ENCODE measurements at places on chromosomes 1 and 21.
A peak's percentile ranks its signal among the peaks of the same experiment; 100 is the strongest.

GRCh38 chr1:154154534-154155191, at the start of gene NUP210L:
NUP210L (minus strand) TSS chr1:154155073.
- no peak for DNase-seq

DNA sequence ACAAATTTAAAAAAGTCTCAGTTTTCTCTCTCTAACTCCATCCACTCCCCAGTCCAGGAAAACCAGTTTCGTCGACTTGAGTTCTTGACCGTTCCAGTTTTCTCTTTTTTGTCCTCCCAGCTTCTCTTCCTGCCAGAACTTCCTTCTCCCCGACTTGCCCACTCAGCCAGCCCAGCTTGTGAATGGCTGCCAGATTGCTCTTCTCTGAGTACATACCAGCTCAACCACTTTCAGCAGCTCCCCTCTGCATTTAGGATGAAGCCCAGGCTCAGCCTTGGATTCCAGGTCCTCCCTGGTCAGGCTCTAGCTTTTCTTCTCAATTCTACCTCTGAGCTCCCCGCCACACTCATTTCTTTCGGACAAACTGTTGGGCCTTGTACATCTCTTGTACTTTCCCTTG, 1.4 kb downstream of the DIO1 start:
- no peak for DNase-seq

DNA sequence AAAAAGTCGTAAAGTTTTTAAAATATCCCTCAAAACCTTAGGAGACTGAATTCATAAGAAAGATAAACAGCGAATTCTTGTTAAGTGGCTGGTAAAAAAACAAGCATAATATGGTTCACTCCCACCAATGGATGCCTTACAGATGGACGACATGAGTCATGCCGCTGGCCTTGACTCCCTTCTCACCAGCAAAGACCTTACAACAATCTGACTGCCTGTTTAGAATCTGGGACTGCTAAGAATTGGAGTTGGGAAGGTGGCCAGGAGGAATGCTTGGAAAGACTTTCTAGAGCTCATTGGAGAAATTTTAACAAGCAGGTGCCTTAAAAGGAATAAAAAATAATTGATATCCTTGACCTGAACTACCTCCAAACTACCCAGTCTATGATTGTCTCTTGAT, 206.9 kb upstream of the FMN2 start:
- no peak for DNase-seq

- DNase-seq = no peak
Observed at GRCh38 chr1:156854634-156855033, 4.3 kb downstream of the INSRR start.

- no peak for DNase-seq
Observed at GRCh38 chr1:198497326-198498102, 43.0 kb downstream of the ATP6V1G3 start.

DNA sequence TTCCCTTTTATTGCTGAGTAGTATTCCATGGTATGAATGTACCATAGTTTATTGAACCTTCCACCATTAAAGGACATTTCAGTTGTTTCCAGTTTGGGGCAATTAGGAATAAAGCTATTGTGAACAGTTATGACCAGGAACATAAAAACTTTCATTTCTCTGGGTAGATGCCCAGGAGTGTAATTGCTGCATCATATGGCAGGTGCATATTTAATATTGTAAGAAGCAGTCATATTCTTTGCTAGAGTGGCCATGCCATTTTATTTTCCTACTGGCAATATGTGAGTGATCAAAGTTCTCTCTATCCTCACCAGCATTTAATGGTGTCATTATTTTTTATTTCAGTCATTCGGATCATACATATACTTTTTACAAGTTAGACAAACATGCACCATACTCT, 23.9 kb upstream of the H3-3A start:
- no peak for DNase-seq

DNA sequence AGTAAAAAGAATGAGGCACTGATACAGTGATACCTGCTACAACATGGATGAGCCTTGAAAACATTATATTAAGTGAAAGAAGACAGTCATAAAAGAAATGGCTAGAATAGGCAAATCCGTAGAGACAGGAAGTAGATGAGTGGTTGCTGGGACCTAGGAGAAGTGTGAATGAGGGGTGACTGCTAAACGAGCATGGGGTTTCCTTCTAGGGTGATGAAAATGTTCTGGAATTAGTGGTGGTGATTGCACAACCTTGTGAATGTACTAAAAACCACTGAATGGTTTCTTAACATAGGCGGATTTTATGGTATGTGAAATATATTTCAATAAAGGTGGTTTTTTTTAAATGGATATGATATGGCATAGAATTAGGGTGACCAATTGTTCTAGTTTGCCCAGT, 12.6 kb upstream of the SERINC2 start:
- DNase-seq = no peak

DNA sequence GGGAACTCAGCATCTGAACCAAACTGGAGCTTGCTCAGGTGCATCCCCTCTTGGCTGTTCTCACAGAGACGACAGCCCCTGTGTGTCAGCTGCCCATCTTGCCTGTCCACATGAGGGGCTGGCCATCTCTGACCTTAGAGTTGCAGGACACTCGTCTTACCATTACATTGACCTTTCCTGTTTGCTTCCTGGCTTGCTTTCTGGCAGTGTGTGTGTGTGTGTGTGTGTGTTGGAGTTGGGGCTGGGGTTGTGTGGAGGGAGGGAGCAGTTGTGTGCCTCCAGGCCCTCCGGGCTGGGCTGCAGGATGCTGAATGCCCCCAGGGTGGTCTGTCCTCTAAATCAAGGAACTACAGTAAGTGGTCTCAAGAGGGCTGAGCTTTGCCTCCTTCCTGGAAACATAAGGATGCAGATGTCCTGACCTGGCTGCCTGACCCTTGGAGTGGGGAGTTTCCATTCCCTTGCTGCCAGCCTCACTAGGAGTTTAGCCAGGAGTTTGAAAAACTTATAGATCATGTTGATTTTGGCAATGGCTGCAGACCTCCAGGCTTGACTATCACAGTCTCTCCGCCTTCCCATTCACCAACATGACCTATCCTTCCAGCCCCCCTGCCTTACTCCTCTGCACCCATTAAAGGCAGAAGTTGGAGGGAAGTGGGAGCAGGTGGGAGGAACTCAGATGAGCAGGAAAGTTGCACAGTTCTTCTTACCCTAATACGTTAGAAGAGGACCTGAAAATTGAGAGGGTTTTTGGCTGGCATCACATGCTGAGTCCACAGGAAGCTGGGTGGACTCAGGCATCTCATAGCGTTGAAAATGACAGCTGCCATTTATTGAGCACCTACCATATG, 19.0 kb downstream of the RASSF5 start:
- no peak for DNase-seq

DNA sequence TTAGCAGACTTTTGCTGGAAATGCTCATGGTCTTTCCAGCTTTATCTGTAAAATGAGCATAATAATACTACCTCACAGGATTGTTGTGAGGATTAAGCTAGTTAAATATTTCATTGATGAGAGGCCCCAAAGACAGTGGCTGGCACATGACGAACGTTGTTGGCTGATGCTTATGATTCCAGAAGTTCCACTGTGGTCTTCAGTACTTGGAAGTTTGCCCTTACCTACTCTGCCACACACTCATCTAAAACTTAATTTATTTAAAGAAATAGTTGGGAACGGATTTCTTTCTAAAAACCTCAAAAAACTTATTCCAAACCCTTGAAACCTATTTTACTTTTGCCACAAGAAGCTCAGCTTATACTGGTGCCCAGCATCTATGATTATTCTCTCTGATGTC, 170.7 kb downstream of the DHRS3 start:
- DNase-seq = no peak

GRCh38 chr1:228930479-228930957, 195.2 kb downstream of the RHOU start:
- no peak for DNase-seq

DNA sequence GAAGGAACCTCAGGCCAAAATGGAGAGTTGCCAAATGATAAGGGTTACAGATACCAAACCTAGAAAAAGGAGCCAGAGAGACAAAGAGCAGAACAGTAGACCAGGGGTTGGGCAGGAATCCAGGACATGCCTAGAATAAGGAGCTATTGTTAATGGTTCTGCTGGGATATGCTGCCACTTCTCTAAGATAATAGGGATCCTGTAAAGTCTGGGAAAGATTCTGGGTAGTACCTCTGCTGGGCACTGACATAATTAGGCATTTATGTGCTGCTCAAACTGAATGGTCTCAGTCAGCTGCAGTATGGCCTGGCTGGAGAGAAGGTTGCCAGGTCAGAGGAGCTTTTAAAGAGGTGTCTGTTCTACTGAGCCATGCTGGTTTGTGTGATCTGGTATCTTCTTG, 19.9 kb upstream of the NRIP1 start:
- DNase-seq = no peak

- DNase-seq = no peak
Observed at GRCh38 chr1:61083013-61083806, 849 bp downstream of the NFIA start.

- DNase-seq = no peak
Observed at GRCh38 chr1:189435398-189435797, 1042.3 kb downstream of the BRINP3 start.

- DNase-seq = no peak
Observed at GRCh38 chr1:30028939-30029338, 694.4 kb downstream of the MATN1 start.

DNA sequence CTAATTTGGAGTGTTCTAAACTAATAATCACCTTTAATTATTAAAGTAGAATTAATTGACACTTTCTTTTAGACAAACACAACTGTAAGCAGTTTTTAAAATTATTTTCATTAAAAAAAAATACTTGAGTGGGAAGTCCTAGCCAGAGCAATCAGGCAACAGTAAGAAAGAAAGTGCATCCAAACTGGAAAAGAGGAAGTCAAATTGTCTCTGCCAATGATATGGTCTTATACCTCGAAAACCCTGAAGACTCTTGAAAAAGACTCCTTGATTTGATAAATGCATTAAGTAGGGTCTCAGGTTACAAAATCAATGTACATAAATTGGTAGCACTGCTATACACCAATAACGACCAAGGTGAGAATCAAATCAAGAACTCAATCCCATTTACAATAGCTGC, 83.0 kb upstream of the GADD45A start:
- DNase-seq = no peak

DNA sequence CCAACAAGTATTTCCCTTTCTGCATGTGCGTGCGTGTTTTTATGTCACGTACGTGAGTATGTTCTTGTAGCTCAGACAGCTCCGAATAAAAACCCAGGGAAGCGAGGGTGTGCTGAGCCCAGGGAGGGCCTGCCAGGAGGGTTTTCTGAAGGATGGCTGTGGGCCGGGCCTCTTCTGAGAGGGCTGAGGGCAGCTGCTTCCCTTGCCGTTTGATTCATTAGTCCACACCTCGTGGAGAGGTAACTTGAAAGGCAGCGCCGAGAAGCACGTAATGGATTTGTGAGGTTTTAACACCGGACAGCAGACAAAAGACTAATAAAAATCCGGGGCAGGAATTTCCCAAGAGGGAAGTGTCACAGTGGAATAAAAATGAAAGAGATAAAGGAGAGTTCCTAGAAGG, 29.5 kb downstream of the CD247 start:
- DNase-seq = no peak

- DNase-seq = no peak
Observed at GRCh38 chr1:22236166-22236565, 93.3 kb upstream of the WNT4 start.

DNA sequence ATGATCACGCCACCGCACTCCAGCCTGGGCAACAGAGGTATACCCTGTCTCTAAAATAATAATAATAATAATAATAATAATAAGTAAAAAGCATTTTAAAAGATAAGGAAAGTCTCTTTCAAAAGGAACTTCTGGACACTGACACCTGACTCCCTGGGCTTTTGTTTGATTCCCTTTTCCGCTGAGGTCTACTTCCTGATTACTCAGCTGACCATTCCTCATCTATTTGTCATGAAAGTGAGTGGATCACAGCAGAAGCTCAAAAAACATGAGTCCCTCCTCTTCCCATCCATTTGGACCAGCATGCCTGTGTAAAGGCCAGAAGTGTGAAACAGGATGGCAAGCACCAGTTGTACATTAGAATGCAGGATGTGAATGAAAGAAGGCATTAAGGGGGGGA, 61.1 kb upstream of the FBXO28 start:
- DNase-seq = peak; percentile 33

DNA sequence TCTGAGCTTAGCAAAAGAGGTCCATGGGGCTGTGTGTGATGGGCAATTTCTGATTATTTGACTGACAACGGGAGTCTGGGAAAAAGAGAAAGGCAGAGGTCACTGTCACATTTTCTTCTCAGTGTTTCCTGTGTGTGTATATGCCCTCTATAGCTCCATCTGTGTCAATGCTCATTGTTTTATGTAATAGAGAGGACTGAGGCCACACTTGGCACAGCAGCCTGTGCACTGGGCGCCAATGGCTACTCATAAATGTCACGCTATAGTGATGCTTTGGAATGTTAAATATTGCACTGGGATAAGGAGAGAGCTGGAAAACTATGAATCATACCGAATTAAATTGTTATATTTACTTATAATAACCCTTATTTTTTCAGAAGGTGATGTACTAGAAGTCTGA, 365.4 kb downstream of the NEGR1 start:
- no peak for DNase-seq

DNA sequence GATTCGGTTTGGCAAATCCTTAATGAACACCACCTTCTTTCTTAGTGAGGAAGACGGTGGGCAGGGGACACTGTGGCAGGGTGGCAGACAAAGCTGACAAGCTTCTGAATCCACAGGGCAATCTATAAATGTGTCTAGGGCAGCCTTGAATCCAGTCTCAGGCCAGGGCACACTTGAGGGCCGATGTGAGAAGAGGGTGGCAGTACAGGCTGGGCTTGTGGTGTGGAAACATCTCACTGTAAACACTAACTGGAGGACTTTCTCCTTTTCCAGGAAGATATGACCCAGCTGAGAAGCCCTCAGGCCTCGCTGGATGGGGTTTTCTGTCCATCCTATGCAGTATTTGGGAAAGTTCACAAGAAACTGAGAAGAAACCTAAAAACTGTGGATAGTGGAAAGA, 46.5 kb downstream of the PKP1 start:
- DNase-seq = no peak

- DNase-seq = no peak
Observed at GRCh38 chr1:20099533-20099932, 19.8 kb downstream of the PLA2G2D start.

GRCh38 chr1:50098591-50099021, 10.1 kb upstream of the ELAVL4 start:
- no peak for DNase-seq

DNA sequence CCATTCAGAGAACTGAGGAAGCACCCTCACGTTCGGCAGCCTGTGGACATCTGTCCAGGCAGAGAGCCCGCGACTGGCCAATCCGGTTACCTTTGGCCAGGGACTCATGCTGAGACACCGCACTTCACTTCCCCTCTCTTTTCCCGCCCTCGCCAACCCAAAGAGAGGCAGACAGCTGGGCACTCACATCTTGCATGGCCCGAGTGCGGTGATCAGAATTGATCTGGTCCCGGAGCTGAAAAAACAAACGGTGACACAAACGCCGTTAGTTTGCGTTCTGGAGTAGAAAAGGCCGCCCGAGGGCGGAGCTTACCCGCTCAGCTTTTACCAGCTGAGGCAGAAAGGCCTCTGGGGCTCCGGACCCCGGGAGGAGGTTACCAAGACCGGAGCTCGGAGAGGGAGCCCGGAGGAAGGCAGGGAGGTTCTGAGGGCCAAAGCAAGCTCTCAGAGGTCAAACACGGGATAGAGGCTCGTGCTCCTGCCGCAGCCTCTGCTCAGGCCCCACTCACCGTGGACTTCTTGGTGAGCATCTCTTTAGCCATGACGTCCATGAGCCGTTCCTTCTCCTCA, 376 bp downstream of the SF3A3 start:
- DNase-seq = peak; percentile 43

- no peak for DNase-seq
Observed at GRCh38 chr21:15022608-15023261, 42.1 kb downstream of the NRIP1 start.

GRCh38 chr1:244869364-244869827, 5.1 kb upstream of the HNRNPU start:
- no peak for DNase-seq

GRCh38 chr1:63795455-63795854, 21.6 kb downstream of the ROR1 start:
- no peak for DNase-seq
